ENCODE measurements at places on chromosomes 1 and 21. TPM values are rescaled to one million over a fixed set of nuclear protein-coding genes. Genes with fewer than 3 reads are reported as not detected.

GRCh38 chr1:212671342-212672031, 28.2 kb downstream of the BATF3 start:
- peaks cover 9% of the 10 kb centered on the region for H3K27me3 ChIP-seq
- H3K4me1 ChIP-seq: peaks cover 37% of the 10 kb centered on the region
- peak; percentile 20 for DNase-seq
- H3K36me3 ChIP-seq: no peaks in the 10 kb centered on the region
- H3K27ac ChIP-seq: no peak overlapping the region

GRCh38 chr21:23162198-23162946, 2164.2 kb downstream of the NCAM2 start:
- H3K4me3 ChIP-seq: no peak overlapping the region
- no peaks in the 10 kb centered on the region for H3K4me1 ChIP-seq
- no peak overlapping the region for H3K27ac ChIP-seq
- no peaks in the 10 kb centered on the region for H3K36me3 ChIP-seq
- DNase-seq: no peak
- H3K27me3 ChIP-seq: no peaks in the 10 kb centered on the region

GRCh38 chr1:116067566-116067890, 43.7 kb upstream of the MAB21L3 start:
- no peak for DNase-seq
- no peaks in the 10 kb centered on the region for H3K4me1 ChIP-seq
- no peak overlapping the region for H3K27ac ChIP-seq
- no peak overlapping the region for H3K4me3 ChIP-seq

DNA sequence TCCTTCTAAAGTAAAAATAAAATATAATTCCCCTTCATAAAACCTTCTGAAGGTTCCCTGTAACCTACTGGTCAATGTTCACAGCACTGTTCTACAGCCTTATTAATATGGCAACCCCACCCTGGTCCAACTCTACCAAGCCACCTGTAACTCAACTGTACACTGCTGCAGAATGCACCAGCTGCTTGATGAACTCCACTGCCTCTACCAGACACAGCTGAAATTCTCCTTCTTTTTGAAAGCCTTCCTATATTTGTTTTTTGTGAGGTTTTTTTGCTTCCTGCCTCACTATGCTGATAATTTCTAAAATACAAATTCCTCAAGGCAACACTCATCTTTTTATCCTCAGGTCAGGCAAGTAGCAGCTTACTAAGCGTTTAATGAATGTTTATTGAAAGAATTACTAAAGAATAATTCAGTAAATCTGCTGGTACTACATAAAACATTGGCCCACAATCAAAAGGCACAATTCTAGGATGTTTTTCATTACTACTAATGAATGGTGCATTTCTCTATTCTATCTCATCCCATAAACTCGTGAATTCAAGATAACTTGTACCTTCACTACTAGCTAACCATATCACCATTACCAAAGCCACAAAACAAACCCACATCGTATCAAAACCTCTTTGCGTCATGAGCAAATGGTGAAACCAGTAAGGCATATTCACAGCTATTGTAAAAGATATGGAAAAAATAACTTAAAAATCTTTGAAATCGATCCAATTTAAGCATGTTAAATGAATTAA, 2.4 kb downstream of the SSX2IP start:
- peaks cover 47% of the 10 kb centered on the region for H3K4me1 ChIP-seq
- no peak for DNase-seq
- H3K27ac ChIP-seq: no peak overlapping the region
- H3K4me3 ChIP-seq: no peak overlapping the region

DNA sequence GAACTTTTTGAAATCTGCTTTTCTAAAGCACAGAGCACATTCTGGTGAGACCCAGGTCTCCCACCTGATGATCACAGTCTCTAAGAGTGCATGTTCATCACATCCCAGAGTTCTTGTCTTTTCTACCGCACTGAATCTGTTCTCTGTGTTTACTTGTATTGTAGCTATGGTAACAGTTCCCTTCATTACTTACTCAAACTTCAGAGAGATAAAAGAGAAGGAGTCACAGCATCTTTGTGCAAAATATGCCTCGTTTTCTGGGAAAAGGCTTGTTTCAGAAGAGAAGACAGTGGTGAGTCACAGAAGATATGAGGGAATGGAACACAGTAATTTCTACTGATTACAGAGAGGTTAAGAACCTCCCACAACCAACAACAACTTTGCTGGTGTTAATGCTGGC, 580.6 kb downstream of the PLA2G4A start:
- no peak overlapping the region for H3K27ac ChIP-seq
- no peaks in the 10 kb centered on the region for H3K36me3 ChIP-seq
- H3K4me3 ChIP-seq: no peak overlapping the region
- no peak for DNase-seq

DNA sequence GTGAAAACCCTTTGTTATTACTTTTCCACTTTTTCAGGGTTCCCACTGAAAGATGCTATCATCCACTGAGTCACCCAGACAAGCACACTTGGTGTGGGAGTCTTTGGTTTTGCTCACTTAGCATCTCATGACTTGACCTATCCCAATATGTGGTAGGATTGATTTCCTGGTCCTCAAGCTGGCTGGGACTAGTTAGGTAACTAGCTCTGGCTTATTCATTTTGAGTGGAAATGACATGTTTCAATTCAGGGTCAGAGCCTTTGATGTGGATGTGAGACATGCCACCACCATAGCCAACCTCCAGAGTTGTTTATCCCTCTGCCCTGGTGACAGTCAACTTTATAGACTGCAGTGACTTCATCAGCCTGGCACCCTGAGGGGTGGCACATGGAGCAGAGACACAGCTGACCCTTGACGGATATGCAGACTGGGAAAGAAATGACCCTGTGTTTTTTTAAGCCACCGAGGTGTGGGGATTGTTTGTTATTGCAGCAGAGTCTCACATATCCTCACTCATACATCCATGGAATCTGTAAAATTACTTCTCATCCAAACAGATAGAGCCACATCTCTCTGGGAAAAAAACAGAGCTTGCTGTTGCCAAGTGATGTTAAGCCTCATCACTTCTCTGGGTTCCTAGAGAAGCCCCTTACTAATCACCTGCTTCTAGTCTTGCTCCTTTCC, 699.9 kb downstream of the MATN1 start:
- H3K27ac ChIP-seq: no peak overlapping the region
- no peak for DNase-seq
- no peaks in the 10 kb centered on the region for H3K36me3 ChIP-seq
- H3K4me1 ChIP-seq: no peaks in the 10 kb centered on the region

- H3K27me3 ChIP-seq: peaks cover 13% of the 10 kb centered on the region
- no peak overlapping the region for H3K27ac ChIP-seq
Measured at GRCh38 chr1:33241866-33242265, 14.4 kb upstream of the ZNF362 start.

- H3K27me3 ChIP-seq: no peaks in the 10 kb centered on the region
- H3K27ac ChIP-seq: no peak overlapping the region
- no peaks in the 10 kb centered on the region for H3K36me3 ChIP-seq
Measured at GRCh38 chr1:50271968-50272578, 151.2 kb downstream of the DMRTA2 start.

- H3K27ac ChIP-seq: no peak overlapping the region
- no peak for DNase-seq
- peaks cover 19% of the 10 kb centered on the region for H3K36me3 ChIP-seq
- H3K27me3 ChIP-seq: no peaks in the 10 kb centered on the region
- H3K4me3 ChIP-seq: no peak overlapping the region
Measured at GRCh38 chr1:6012529-6013318, 20.5 kb upstream of the NPHP4 start.

DNA sequence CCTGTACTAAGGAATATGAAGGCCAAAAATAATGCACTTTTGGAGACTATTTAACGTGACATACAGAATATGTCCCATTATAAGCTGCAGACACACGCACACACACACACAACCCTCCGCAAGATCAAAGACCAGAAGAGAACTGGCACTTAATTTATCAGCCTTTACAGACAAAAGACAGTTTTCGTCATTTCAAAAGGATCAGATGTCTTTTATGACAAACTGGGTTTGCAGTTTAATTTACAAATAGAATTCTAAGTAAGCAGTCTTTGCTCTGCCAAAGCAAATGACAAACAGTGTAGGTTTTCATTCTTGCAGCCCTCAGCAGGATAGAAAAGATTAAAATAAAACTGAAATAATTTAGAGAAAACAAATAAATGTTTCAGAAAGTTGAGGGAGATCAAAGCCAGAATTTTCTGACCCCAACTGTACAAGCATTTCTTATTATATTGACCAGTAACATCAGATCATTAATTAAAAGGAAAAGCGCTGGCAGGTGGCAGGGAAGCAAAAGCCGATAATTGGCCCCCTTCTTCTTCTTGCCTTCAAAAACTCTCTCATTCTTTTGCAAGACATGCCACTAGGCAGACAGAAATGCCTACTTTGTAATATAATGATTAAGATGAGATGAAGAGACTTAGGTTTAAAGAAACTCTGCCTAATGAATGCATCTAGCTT, 169.0 kb downstream of the DENND1B start:
- no peaks in the 10 kb centered on the region for H3K4me1 ChIP-seq
- no peaks in the 10 kb centered on the region for H3K36me3 ChIP-seq
- no peaks in the 10 kb centered on the region for H3K27me3 ChIP-seq

- no peak overlapping the region for H3K27ac ChIP-seq
- H3K36me3 ChIP-seq: no peaks in the 10 kb centered on the region
- H3K27me3 ChIP-seq: no peaks in the 10 kb centered on the region
- no peak overlapping the region for H3K4me3 ChIP-seq
- peaks cover 9% of the 10 kb centered on the region for H3K4me1 ChIP-seq
Measured at GRCh38 chr1:2382621-2383361, 8.6 kb downstream of the MORN1 start.

DNA sequence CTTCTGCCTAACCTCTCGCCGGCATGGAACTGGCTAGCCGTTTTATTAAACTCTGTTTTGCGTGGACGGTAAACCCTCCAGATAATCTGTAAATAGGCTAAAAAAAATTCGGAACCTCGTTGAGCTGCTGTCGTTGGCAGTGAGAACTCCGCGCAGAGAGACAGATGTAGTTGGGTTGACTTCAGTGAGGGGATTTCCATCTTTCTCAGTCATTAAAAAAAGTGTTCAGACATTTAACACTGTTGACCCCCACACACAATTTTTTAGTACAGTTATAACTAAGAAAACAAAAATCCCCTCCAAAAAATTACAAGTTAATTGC, 464 bp downstream of the PARK7 start:
- peaks cover 46% of the 10 kb centered on the region for H3K36me3 ChIP-seq
- peak overlapping the region; percentile 99 for H3K27ac ChIP-seq
- no peaks in the 10 kb centered on the region for H3K27me3 ChIP-seq
- peaks cover 61% of the 10 kb centered on the region for H3K4me1 ChIP-seq

DNA sequence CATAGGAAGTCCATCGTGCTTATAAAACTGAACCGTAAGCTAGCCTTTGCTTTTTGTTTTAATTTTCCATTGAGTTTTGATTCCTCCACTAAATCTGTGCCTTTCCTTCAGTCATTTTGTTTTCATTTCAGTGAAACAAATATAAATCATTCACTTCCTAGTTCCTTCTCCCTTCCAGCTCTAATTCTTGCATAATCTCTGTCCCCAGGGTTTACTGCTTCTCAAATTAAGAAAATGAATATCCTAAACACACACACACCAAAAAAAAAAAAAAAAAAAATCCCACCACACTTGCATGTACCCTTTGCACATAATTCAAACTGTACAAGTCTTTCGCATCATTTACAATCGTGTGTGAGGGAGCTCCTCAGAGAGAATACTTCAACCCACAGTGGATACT, 6.8 kb downstream of the KCNH1 start:
- H3K27ac ChIP-seq: no peak overlapping the region
- H3K4me1 ChIP-seq: no peaks in the 10 kb centered on the region
- H3K36me3 ChIP-seq: no peaks in the 10 kb centered on the region
- DNase-seq: no peak

DNA sequence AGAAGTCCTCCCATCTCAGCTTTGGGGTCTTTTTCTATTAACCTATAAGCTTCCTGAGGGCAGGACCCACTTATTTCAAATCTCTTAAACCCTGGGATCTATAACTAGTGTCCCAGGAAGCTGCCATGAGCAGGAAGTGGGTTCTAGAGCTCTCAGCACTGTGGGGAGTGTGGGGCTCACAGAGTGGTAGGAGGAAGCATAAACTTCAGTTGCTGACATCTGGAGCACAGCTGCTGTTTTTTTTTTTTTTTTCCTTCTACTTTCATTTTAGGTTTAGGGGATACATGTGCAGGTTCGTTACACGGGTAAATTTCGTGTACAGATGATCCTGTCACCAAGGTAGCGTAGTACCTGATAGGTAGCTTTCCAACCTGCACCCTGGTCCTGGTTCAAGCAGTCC, 59.3 kb downstream of the AK4 start:
- no peak overlapping the region for H3K4me3 ChIP-seq
- peaks cover 28% of the 10 kb centered on the region for H3K4me1 ChIP-seq
- no peaks in the 10 kb centered on the region for H3K27me3 ChIP-seq
- H3K27ac ChIP-seq: peak overlapping the region; percentile 15
- DNase-seq: no peak

DNA sequence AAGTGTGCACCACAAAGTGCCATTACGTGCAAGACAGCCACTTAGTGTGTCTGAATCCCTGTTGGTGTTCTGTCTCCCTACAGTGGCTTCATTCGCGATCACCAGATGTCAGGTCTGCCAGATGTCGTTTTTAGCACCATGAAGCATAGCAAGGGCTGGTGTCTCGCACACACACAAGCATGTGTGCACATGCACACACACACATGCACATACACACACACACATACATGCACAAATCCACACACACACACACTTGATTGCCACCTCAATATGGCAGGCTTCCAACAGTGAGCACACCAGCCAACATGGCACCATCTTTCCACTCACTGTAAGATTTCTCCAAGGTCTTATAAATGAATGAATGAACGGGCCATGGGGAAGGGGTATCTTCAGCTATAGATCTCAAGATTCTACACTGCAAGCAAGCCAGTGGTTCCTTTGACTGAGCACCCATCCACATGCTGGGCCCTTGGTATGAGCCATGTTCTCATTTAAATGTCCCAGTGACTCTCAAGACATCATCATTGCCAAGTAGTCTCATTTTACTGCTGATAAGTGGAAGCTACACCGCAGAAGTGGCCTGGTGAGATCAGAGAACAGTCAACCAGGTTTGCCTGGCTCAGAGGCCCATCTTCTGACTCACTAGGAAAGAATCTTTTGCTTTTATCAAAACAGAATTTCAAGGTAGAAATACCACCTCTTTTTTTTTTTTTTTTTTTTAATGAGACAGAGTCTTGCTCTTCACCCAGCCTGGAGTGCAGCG, 84.9 kb downstream of the SIM2 start:
- H3K4me3 ChIP-seq: no peak overlapping the region
- H3K4me1 ChIP-seq: peaks cover 2% of the 10 kb centered on the region
- no peak for DNase-seq
- no peaks in the 10 kb centered on the region for H3K36me3 ChIP-seq
- no peak overlapping the region for H3K27ac ChIP-seq

Gene IRF6
- total RNA-seq: 0.21 TPM

Gene GPATCH2
- total RNA-seq: 10.0 TPM

Gene F13B
- not detected for total RNA-seq

Gene TTC39A
- total RNA-seq: not detected
